ENCODE measurements at places on chromosomes 3 and 15. TPM values are rescaled to one million over a fixed set of nuclear protein-coding genes. Genes with fewer than 3 reads are reported as not detected.

MAGEL2 gene
- not detected for total RNA-seq

ACAD11 gene
- total RNA-seq = 23.5 TPM

TGFBR2 gene
- total RNA-seq = 29.5 TPM

KBTBD13 gene
- total RNA-seq = not detected

AADACL2 gene
- total RNA-seq = not detected
